ENCODE measurements at places on chromosomes 4 and X.

- no peak for DNase-seq
Measured at GRCh38 chr4:137627739-137628460, 95.6 kb upstream of the PCDH18 start.

DNA sequence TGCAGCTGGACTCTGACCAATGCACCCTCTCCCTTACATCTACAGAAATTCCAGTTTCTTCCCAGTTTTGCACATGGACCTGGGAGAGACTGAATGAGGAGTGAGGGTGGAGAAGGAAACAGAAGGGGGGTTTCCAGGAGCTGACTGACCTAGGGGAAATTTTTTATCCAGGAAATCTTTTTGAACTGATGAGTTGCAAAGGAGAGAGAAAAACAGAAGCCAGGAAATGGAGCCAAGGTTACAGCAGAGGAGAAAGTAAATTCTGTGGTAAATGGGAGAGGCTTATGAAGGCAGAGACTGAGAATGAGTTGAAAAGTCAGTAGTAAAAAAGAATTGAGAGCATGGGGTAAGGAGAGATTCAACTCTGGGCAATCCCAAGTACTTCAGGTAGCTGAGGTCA is 192.8 kb downstream of the SMIM20 start:
- no peak for DNase-seq

DNA sequence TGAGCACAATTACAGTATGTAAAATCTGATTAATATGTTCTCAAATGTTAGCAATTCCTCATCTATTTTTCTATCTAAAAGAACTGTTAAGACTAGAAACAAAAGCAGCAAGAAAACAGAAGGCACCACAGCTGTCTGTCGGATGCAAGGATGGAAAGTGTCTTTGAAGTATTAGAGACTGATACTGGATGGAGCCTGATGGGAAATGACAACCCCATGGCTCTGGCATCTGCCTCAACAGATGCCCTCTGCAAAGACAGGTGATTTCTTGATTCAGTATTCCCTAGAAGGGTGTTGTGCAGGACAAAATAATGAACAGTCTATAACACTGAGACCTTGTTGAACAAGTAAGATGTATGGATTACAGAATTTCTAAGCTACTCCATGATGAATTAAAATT is 19.7 kb downstream of the LRCH2 start:
- DNase-seq = no peak

- no peak for DNase-seq
Measured at GRCh38 chrX:50707405-50707804, 106.6 kb downstream of the SHROOM4 start.

DNA sequence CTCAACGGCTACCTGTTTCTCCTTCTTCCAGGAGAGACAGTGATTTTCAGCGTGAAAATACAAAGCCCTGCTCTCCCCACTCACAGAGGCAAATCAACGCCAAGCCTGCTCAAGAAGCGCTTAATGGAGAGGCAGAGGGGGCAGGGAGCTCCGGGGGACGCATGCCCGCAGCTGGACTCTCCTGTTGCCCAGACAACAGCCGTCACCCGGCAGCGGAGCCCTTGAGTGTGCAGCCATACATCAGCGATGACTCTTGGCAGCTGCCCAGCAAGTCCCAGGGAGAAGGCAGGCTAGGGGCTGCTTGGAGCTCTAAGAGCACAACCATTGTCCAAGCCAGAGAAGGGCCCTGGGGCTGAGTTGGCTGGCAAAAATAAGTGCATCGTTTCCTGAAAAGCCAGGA is 71.0 kb upstream of the AFAP1 start:
- DNase-seq = no peak

DNA sequence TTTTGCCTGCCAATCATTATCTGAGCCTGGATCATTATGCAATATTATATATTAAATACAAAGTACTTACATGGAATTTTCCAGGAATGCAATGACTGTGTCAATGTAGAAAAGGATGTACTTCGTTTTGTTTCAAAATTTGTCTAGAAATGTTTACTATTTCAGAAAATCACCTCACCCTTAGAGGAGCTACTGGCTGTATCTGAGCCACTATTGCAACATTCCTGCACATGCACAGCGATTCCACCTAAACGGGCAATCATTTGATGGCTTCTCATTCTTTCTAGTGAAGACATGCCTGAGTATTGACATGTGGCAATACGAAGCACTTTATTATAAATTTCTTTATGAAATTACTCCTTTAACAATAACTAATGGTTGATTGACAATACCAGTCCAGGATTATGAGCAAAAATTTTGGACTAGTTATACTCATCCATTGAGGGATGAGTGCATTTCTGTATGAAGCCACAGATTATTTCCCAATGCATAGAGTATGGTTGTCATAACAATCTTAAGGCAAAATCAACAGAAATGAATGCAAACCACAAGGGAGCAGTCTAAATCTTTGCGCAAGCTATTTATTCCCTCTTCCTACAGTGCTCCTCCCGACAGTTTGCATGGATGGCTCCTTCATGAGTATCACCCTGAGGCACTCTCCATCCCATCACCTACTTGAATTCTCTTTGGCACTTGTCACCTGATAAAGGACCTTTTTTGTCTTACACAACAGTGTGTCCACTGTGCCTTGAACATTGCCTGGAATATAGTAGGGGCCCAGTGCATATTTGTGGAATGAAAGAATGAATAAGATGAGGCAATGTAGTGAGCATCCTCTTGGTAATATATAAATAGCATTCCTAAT is 35.8 kb upstream of the MMAA start:
- DNase-seq = no peak

DNA sequence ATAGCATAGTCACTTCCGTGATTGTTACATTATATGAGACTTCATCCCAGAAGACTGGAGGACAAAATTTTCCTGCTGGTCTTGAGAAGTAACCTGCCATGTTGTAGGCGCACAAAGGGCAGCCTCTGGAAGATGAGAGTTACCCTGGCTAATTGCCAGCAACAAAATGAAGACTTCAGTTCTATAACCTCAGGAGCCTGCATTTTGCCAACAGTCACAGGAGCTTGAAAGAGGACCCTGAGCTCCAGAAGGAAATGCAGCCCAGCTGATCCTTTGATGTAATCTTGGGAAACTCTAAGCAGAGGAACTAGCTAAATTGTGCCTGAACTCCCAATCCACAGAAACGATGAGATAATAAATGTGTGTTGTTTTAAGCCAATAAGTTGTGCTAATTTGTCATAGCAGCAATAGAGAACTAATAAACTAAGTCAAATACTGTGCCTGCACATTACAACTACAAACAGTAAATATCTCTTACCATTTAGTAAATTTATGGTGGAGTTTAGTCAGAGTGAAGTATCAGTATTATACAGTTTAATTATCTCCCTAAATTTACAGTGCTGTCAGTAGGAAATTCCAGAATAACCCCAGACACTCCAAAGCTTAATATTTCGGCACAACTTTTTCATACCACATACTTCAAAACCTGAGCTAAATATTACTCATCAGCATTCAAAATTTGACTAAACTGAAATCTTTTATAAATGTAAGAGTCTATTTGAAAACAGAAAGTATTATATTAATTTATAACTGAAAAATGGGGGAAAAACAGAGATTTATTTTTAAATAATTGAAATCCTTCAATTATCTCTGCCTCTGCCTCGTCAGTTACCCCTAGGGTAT is 90.1 kb upstream of the MAPK10 start:
- DNase-seq = no peak

GRCh38 chrX:12672367-12673106 is 118.7 kb upstream of the PRPS2 start:
- DNase-seq = no peak

DNA sequence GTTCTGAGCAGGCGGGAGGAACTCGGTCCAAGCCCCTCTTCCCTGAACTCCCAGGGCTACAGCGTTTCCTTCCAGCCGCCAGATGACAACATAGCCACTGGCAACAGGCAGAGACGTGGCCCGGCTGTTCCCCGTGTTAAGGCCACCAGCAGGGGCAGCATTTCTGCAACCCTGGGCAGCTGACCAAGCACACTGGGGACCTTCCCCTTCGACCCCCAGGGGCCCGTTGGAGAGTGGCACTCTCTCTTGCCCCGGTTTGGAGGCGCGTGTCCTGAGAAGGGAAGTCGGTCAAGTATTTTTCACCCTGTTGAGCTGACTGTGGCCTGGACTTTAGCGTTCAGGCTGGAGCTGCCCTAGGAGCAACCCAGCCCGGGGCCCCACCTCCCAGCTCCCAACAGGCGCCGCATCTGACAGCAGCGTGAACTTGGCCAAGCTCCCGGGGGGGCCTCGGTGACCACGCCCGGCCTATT is 37.6 kb downstream of the ZBTB49 start:
- DNase-seq = no peak

DNA sequence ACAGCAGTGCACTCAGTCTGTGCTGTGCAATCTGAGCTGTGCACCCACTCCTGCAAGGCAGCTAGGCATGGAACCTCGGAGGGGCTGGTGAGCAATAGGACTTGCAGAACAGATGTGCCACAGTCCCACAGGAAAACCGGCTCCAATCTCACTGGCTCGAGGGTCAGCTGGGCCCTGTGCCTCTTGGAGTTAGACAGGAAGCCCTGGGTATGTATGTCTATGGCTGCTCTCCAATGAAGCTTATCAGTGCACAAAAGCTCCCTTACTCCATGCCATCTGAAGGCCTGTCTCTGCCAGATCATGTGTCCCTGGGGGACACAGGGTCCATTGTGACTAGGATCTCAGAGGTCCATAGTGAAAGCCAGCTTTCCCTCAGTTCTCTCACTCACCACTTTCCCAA is 335.8 kb downstream of the SH3BGRL start:
- no peak for DNase-seq

DNA sequence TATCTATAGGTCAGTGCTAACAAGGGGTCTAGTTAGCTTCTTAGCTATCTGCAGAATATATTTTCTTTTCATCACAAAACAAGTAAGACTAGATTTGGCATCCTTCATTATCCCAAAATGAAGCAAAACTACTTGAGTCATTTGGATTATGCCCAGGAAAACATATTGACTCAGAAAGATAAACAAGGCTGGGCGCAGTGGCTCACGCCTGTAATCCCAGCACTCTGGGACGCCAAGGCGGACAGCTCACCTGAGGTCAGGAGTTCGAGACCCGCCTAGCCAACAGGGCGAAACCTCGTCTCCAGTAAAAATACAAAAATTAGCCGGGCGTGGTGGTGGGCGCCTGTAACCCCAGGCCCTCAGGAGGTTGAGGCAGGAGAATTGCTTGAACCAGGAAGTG is 18.0 kb upstream of the MND1 start:
- DNase-seq = no peak

- no peak for DNase-seq
Measured at GRCh38 chr4:8050555-8051206, 107.9 kb downstream of the ABLIM2 start.

DNA sequence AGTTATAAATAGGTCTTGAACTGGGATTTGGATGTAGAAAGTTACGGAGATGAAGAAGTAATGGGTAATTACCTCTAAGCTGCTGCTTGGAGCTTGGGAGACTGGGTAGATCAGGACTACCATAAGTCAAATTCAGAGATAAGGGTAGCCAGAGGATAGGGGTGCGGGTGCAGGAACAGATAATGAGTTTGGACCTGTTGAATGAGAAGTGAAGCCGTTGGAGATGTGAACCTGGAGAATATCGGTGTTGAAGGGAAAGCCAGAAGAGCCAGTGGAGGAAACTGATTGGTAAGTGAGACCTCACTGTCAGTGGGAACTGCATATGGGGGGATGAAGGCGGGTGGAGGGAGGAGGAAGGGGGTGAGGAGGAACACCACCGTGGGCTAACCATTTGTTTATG is 618 bp upstream of the FOXO4 start:
- no peak for DNase-seq

DNA sequence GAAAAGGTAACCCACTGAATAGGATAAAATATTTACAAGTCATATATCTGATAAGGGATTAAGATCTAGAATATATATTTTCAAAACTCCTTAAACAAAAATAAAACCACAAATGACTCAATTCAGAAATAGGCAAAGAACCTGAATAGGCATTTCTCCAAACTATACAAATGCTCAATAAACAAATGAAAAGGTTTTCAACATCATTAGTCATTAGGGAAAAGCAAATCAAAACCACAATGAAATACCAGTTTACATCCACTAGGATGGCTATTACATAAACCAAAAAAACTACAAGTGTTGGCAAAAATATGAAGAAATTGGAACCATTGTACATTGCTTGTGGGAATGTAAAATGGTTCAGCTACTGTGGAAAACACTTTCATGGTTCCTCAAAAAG is 167.0 kb upstream of the GALNT7 start:
- DNase-seq = no peak

DNA sequence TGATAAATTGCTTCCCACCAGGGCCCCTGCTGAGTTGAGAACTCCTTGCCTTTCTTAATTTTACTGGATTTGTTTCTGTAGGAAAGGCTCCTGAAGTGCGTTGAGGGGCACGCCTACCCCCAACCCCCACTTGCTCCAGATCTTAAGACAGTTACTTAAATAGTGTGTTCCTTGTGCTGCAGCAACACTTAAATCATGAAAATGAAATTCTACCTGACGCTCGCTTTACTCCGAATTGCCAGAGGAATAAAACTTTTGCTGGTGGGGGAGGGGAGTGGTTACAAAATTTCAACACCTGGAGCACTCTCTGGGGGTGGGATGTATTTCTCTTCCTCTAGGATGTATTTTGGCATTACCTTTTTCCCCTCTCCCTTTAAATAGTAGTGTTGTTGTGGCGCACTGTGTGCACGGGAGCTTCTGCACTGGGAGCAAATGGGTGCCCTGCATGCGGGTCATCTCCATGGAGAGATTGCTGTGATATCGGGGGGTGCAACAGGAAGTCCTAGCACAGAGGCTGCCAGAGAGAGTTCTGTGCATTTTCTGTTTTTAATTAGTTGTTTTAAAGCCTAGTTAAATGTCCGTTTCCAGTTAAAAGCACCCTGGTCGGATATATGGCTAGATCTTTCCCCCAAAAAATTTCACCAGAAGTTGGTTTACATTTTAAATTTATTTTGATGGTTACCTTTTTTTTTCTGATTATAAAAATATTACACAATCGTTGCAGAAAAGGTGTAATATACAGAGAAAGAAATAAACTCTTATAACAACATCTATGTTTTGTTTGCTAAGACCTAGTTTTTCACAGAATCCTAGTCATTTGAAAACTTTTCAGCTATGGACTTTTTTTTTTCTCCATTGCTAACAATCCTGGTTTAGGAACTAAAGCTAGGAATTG is 207.7 kb downstream of the SOWAHB start:
- no peak for DNase-seq

- no peak for DNase-seq
Measured at GRCh38 chr4:13328591-13328990, 155.5 kb downstream of the RAB28 start.

GRCh38 chrX:153411988-153412574 is 809 bp downstream of the ZFP92 start:
- DNase-seq = no peak

DNA sequence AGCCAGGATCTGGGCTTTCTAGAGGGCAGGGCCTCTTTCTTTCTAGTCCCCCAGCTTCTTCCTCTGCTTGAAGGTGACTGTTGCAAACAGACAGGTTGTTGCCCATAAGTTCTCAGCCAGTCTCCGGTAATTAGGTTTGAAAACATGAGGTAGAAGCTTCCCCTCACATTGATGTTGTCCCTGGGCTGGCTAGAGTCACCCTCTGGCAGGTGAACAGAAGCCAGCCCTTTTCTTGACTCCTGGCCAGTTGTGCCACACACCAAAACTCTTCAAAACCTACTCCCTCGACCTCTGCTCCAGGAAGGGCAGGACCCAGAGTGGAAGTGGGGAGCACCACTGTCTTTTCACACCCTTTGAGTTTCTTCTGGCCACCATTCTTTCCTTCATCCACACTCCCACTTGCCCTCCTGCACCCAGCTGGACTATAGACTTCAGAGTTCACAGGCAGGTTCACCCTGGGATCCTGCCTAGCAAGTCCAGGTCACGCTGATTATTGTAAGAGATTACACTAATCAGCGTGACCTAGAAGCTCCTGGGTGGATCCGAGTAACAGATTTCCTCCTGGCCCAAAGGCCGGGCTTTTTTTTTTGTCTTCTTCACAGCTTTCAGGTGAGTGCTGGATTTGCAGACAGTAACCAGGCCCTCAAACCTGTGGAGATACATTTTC is 37.4 kb upstream of the ARHGAP6 start:
- no peak for DNase-seq

All from AG09309 (cell line).